ENCODE measurements at places on chromosomes 11 and 22.

- DNase-seq = no peak
Observed at GRCh38 chr11:128599729-128600128, 12.4 kb upstream of the ETS1 start.

- DNase-seq = peak; percentile 25
Observed at GRCh38 chr11:130213143-130213978, 53.8 kb downstream of the ST14 start.

DNA sequence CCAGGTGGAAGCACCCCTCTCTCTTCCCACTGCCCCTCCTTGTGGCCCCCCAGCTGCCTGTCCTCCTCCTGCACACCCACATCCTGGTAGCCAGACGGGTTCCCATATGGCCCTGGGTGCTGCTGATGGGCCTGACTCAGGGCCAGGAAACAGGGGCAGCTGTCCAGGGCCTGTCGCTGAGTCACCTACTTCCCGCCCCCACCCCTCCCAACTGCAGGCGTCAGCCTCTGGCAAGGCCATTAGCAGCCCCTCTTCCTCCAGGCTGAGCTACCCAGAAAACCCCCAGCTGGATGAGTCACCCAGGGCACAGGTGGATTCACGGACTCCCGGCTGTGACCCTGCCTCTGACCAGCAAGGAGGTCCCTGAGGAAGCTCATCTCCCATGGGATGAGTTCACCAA, 6.9 kb upstream of the GAL start:
- DNase-seq = peak; percentile 90

DNA sequence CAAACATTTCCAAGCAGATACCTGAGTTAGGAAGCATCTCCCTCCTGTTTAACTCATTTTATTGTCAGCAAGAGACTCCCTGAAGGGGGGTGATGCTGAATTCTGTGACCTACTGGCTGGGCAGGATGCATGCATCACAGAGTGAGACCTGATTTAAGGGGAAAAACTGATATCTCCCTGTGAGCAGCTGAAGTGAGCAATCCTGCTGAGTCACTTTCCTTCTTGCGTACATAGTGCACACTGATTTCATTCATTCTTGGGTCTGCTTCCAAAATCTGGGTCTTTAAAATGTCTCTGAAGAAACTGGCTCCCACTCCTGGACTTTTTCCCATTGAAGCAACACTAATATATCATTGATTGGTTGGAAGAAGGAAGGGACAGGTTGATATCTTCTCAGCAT, 23.3 kb downstream of the P4HA3 start:
- peak; percentile 24 for DNase-seq

GRCh38 chr22:30386608-30386959, 627 bp downstream of the RNF215 start:
- DNase-seq = no peak

- DNase-seq = peak; percentile 6
Observed at GRCh38 chr11:43515090-43515489, 156.4 kb downstream of the TTC17 start.

DNA sequence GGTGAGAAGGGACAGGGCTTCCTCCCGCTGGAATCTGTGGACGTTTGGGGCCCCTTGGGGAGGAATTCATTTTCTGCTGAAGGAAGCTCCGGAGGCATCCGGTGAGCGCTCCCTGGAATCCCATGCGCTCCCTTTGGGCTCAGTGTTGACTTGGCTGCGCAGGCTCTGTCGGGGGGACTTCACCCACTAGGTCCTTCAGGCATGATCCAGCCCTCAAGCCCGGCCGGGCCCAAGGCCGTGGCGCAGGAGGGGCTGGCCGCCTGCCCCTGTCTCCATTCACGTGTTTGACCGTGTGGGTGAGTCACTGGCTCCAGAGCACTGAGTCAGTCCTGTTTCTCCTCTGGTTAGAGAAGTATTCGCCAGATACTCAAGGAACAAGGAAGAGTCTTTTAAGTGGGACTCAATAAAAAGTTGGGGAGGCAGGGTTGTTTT, 1.4 kb downstream of the CTTN start:
- peak; percentile 57 for DNase-seq

- no peak for DNase-seq
Observed at GRCh38 chr22:49705216-49705971, 122.3 kb downstream of the BRD1 start.

DNA sequence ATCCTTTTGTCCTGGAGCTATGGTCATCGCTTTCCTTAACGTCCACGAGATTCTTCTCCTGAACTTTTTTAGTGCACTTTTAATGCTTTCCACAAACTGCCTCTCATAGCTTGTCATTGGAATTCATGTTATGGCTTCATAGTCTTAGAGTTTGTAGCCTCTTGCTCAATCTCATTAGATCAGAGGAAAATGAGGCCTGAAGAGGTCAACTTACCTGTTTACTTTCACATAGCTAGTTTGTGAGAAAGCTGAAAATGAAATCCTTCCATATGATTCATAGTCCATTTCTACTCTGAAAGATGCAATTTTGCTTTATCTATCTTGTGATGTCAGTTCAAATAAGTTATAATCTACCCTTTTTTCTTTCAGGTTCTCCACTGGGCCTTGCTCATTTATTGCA, 1747.2 kb upstream of the RAG2 start:
- no peak for DNase-seq

- no peak for DNase-seq
Observed at GRCh38 chr11:15091175-15091574, 17.8 kb downstream of the CALCB start.

- no peak for DNase-seq
Observed at GRCh38 chr22:33909075-33909458, 11.2 kb downstream of the LARGE1 start.

GRCh38 chr11:67438158-67438902, 848 bp upstream of the PTPRCAP start:
- DNase-seq = no peak

GRCh38 chr11:95487391-95487790, 256.4 kb upstream of the SESN3 start:
- no peak for DNase-seq

GRCh38 chr11:70413151-70413550, 14.8 kb downstream of the CTTN start:
- DNase-seq = no peak

GRCh38 chr22:45542001-45542520, 39.4 kb downstream of the FBLN1 start:
- DNase-seq = no peak

DNA sequence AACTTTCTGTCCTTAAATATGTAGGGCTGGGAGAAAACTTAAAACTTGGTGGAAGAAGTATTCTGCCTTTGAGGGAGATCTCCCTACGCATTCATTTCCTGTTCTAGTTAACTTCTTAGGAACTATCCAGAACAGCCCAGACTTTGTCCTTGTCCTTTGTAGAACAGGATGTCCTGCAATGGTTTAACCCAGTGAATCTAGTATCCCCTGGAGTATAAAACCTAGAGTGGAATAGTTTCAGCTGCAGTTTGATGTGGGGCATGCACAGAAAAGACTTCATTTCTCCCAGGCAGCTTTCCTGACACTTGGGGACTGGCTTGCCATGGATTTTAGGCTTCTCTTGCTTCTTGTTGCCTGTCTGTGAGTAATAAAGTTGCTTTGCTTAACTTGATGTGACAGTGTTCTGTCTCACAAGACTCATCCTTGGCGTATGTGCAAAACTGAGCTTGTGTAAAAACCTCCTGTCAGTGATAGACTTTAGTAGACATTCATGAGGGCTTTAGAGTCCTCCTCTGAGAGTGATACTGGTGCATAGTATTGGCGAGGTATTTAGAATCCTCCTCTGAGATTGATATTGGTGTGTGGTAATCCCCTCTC, 28.2 kb downstream of the ARHGAP42 start:
- no peak for DNase-seq

DNA sequence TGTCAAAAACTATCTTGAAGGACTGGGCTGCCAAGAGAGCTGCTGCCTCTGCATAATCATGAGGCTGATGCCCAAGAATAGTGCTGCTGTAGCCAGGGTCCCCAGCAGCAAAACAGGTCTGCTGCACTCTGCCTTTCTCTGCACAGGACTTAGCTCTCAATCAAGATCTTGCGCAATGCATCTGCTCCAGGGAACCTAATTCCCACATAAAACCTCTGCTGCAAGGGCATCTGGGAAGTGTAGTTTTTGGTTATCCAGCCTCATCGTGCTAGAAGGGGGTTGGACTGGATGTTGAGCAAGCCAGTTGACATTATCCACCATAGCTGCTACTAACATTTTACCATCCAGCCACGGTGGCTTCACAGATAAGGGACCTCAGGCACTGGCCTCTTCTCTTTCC, 192.7 kb downstream of the C11orf91 start:
- DNase-seq = no peak

- no peak for DNase-seq
Observed at GRCh38 chr22:31681349-31682345, 19.6 kb upstream of the PISD start.

DNA sequence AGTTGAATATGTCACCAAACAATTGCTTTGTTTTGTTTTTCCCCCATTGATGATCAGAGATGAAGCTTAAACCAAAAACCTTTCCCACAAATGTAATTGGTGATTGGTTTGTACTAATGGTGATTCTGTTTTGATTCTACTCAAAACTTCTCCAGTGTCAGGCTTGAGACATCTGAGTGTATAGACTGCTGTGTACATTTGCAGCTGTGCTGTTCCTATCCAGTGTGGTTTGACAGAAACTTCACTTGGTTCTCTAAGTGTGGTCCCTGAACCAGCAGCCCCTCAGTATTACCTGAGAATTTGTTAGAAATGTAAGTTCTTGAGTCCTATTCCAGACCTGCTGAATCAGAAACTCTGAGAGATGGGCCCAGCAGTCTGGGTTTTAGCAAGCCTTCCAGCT, 84.8 kb downstream of the PPP6R3 start:
- DNase-seq = no peak

DNA sequence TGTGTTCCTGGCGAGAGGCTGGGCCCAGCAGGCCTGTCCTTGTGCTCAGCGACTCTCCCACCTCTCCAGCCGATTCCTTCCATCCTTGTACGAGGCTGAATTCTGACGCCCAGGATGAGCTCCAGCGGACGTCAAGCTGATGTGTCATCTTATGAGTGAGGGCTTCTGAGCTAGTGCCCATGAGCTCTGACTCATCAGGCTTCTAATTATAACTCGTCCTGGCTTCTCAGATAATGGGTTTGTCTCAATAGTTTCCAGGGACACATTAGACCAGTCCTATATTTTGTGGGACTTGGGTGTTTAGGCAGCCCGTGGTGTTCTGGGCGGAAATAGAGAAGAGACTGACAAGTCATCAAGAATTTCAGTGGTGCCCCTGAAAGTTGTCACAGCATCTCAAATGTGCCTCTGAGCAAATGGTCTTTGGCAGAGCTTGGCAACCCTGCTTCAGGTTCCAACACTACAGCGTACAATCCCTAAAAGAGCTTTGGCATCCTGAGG, 108.2 kb upstream of the CD44 start:
- DNase-seq = no peak

DNA sequence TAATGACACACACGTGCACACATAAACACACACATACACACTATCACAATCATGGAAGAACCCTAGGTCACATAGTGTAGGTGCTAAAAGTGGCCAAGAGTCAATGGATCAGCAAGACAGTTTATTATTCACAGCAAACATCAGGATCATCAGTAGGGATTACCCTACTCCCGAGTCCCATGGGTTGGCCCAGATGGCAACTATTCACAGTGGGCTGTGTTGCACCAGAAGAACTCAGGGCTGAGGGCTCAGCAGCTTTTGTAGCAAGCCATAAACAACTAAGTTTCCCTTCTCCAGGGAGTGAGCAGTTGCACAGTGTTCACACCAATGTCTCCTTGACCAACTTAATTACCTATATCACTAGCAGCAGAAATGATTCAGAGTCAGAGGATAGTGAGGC, 20.8 kb downstream of the PRDM11 start:
- no peak for DNase-seq

GRCh38 chr22:19732403-19733113, 9.2 kb downstream of the GP1BB start:
- DNase-seq = no peak

DNA sequence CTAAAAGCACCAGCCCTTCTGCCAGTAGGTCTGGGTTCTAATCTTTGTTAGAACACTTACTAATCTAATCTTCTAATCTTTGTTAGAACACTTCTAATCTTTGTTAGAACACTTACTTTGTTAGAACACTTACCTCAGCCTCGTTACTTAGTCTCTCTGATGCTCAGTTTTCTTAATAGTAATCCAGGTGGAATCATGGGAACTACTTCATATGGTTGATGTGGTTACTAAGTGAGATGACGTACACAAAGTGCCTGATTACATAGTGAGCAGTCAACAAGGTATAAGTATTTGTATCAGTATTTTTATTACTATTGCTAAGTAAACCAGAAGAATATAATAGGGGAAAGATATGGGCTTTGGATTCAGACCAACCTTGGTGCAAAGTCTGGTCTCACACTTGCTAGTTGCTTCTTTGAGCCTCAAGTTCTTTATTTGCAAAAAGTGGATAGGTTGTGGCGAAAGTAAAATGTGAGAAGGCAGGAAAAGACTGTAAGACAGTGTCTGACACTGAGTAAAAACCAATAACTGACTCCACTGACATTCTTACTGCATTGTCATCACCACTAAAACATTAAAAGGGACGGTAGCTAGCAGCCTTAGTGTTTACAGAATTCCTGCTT, 83.7 kb downstream of the TRAF6 start:
- no peak for DNase-seq

DNA sequence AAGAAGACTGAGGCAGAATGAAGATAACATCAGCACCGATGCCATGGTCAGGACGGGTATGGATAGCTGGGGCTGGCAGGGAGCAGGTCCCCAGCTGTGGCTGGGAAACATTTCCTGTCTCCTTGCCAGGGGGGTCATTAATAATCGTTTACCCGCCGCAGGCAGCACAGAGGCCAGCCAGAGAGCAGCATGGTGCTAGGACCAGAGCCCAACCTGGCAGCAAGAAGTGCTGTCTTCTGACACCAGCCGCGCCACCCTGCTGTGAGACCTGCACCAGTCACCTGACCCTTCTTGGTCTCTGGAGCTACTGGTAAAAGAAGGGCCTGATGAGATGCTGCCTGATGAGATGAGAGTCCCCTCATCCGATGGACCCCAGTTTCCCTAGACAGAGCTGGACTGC, 36.3 kb downstream of the PDE2A start:
- peak; percentile 9 for DNase-seq

DNA sequence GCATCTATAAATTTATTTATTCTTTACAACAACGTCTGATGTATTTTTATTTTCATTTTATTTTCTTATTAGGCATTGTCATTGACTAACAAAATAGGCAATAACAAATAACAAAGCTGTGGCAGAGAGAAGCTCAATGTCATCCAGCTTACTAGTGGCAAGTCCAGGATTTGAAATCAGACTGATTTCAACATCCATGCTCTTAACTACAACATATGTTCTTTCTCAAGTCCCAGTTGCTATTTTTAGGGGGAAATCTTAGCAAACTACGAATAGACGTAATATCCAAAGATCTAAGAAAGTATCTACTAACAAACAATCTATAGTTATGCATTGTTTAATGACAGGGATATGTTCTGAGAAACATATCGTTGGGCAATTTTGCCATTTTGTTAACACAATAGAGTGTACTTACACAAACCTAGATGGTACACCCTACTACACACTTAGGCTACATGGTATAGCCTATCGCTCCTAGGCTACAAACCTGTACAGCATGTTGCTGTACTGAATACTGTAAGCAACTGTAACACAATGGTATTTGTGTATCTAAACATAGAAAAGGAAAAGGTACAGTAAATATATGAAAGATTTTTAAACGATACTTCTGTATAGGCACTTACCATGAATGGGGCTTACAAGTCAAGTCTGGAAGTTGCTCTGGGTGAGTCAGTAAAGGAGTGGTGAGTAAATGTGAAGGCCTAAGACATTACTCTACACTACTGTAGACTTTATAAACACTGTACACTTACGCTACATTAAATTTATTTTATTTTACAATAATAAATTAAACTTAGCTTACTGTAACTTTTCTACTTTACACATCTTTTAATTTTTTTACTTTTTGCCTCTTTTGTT, 151.3 kb downstream of the DLG2 start:
- no peak for DNase-seq
